ENCODE measurements at places on chromosomes 2 and 18.

DNA sequence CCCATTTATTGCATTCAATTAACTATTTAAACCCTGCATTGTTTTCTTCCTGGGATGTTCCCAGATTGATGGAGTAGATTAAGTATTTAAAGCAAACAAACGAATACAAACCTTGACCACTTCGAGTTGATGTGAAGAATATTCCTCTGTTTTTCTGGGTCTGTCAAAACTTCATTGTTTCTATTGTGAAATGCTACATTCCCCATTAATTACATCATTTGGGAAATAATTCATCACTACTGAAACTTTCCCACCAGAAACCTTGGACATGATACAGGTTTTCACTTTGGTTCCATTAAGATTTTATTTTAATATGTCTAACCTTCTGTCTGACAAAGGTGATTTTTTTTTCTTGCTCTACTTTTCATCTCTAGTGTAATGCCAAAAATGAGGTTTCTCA lies 365.1 kb upstream of the ETAA1 start:
- no peak for DNase-seq

DNA sequence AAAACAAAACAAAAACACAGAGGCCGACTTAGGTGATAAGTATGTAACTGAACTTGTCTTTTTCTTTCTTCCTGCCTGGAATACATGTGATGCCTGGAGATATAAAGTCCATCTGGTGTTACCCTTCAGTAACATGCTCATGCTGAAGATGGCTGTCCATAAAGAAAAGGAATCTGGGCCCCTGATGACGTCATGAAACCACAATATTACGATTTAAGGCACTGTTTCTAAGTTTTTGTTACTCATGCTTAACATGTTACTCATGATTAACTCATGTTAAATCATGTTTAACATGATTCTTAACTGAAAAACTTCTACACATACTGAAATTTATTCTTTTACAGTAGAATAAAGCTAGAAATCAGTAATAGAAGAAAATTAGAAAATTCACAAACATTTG lies 49.0 kb downstream of the STRADB start:
- no peak for DNase-seq

GRCh38 chr18:12431561-12431960 lies 23.8 kb downstream of the PRELID3A start:
- DNase-seq, result no peak

DNA sequence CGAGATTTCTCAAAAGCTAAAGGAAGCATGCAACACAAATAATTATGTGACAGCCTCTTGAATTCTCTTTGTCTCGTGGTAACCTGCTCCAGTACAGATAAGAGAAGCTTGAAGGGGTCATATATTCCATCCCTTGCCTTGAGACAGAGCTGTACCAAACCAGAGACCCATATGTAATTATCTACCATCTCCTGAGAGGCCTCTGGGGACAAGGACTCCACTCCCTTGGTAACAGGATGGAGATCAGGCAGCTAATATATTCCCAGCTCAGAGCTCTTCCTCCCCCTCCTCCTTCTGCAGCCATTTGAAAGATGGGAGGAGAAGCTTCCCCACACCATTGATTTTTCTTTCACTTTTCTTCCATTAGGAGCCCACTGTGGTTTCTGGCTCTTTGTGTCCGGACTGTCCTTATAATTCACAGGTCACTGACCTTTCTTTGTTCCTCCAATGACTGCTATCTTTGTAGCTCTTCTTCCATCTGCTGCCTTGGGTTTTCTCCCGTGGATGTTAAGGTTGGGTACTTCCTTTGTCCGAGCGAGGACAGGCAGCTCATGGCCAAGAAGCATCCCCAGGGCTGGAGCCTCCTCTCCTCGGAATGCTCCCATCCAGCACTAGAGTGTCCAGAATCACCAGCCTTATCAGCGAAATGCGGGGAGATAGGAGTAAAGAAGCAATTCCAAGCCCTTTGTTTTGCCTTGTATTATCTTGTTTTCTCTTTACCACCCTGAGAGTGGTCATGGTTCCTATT lies 72.6 kb upstream of the STPG4 start:
- no peak for DNase-seq

GRCh38 chr2:196074631-196075030 lies 6.0 kb upstream of the DNAH7 start:
- no peak for DNase-seq

GRCh38 chr2:2026252-2026831 lies 282.0 kb upstream of the PXDN start:
- no peak for DNase-seq

GRCh38 chr18:2168022-2168421 lies 403.3 kb downstream of the METTL4 start:
- DNase-seq, result no peak

DNA sequence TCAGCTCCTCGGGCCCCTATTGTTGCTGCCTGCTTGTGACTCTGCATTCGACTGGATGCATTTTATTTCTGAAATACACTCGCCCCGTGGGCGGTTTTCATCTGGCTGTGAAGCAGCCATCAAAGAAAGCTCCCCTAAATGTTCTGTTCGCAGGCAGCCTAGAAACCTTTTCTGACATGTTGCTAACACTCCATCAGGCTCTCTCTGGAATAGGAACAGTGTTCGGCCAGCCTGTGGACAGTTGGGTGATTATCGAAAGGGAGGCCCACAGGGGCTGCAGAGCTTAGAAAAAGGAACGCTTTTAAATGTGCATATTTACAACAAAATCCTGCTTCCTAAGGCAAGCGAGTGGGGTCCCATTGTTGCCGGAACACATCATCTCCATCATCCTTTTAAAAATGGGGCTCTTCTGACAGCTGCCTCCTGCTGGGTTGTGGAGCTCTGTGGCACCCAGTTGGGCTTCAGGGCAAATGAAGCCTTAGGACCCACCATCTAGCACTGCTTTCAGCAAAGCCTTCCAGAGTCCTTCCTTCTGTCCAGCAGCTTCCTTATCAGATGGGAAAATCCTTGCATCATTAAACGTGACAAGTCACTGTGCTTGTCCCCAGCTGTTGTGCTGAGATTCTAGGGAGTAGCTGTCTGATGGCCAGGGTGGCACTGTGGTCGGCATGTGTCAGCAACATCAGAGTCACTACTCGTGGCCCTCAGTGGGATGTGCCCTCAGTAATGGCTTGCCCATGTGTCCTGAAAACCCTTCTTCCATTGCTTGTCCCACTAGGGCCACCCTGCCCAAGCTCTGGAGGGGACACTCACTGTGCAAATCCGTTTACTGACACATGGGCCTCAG lies 102.6 kb downstream of the GBX2 start:
- no peak for DNase-seq

DNA sequence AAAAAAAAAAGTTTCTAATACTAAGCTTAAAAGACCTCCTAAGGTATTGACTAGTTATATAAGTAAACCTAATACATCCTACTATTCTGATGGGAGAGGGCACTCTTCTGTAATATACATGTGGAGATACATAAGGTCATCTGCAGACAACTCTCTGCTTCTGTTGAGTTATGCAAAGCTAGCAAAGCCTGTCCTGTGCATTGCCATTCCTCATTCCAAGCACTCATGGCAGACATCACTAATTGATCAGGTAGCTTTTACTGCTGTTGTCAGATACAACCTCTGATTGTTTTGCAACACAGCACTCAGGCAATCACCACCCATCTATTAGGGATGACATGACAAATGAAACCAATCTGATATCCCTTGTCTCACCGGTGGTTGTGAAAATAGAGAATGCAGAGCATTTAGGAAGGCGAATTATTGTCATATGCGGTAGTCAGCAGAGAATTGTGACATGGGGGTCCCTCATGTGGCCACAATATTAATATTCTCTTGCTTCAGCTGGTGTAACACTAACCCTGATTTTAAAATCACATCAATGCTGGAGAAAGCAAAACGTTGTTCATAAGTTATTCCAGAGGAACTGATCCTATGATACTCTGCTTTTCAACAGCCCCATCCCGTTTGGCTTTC lies 416.5 kb upstream of the GYPC start:
- no peak for DNase-seq

DNA sequence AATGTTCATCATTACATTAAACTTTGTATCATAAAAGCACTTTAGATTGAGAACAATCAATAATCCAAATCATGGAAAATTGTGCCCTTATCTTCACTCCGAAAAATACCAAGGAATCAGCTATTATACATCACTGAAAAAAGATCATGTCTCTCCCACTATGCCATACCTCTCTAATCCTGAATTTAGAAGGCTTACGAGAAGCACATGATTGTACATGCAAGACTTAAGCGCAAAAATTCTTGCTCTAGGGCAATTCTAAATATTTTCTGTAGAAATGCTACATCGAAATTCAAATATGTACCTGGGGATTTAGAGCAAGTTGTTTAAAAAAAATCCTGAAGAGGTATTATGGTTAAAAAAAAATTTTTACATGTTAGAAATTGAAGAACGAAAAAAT lies 1.3 kb downstream of the CYTIP start:
- no peak for DNase-seq

GRCh38 chr2:1544478-1545069 lies 131.3 kb downstream of the TPO start:
- DNase-seq, result no peak

- DNase-seq, result peak; percentile 25
These were observed 51.2 kb upstream of the NOSTRIN start for GRCh38 chr2:168751104-168751740.

DNA sequence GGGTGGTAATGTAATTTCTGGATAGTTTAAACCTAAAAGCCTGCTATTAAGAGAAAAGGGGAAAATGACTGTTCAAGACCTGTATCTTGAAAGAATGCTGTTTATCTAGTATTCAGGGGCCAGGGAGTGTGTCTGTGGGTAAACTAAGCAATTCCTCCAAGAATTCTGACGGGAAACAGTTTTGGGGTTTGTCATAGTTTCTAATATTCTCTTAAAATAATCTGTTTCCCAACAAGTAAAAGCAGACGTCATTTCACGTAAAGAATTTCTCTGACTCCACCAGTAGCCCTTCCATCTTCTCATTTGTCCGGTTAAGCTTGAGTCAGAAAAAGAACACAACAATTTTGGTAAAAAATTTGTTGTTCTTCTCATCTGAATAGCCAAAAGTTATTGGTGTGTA lies 232.1 kb upstream of the EPAS1 start:
- no peak for DNase-seq

- DNase-seq, result no peak
These were observed 5.5 kb upstream of the SCYGR5 start for GRCh38 chr2:227661025-227661649.

All from stimulated activated CD8-positive, alpha-beta memory T cell treated with anti-CD3 and anti-CD28 coated beads, Interleukin-4, amount 100 ng/mL, for 48 hours (primary cell).